ENCODE measurements at places on chromosomes 13 and 19. TPM values are rescaled to one million over a fixed set of nuclear protein-coding genes. Genes with fewer than 3 reads are reported as not detected.
A peak's percentile ranks its signal among the peaks of the same experiment; 100 is the strongest.

- DNase-seq = no peak
Measured at GRCh38 chr19:18332917-18333530, 7.4 kb upstream of the PGPEP1 start.

GRCh38 chr19:52742516-52742915, 7.7 kb upstream of the ZNF611 start:
- DNase-seq = no peak

GRCh38 chr19:28332886-28333285, 880.1 kb downstream of the UQCRFS1 start:
- no peak for DNase-seq

GRCh38 chr13:71922194-71922593, 55.2 kb upstream of the DACH1 start:
- DNase-seq = no peak

GRCh38 chr13:113596321-113597200, 12.0 kb downstream of the TFDP1 start:
- no peak for DNase-seq

DNA sequence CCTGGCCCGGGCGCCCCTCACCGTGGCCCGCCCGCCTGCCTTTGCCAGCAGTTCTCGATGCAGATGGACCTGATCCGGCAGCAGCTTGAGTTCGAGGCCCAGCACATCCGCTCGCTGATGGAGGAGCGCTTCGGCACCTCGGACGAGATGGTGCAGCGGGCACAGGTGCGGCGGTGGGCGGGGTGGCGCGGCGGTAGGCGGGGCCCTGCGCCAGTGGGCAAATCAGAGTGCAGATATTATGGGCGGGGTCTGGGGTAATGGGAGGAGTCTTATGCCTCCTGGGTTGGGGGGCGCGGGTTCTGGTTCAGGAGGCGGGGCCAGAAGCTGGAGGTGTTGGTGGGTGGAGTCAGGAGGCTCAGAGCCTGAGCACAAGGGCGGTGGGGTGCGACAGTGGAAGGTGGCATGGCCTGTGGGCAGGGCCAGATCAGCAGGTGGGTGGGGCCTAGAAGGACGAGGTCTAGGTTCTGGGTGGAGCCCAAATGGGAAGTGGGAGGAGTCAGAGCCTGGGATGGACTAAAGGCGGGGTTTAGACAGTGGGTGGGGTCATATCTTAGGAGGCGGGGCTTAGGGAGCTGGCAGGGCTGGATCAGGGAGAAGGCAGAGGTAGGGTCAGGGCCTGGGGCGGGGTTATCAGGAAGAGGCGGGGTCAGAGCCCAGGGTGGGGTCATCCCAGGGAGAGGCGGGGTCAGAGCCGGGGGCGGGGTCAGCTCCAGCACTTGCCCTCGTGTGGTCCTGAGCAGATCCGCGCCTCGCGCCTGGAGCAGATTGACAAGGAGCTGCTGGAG, 5.6 kb downstream of the APC2 start:
- DNase-seq = peak; percentile 66

DNA sequence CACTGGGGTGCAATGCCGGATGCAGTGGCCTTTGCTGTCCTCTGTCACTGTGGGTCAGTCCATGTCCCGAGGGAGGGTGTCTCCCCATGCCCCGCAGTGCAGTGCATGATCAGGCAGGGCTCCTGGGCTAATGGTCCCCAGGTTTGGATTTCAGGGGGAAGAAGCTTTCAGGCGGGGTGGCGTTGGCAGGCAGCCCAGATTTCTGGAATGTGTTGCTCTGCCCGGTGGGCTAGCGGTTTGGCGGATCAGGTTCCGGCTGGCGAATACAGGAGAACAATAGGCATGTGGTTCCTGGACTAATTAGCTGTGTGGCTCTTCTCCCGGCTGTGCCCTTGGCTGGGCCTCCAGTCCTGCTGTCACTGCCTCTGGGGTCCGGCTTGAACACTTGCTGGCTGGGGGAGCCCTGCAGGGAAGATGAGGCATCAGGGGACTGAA, 141.3 kb downstream of the FGF9 start:
- DNase-seq = no peak

DNA sequence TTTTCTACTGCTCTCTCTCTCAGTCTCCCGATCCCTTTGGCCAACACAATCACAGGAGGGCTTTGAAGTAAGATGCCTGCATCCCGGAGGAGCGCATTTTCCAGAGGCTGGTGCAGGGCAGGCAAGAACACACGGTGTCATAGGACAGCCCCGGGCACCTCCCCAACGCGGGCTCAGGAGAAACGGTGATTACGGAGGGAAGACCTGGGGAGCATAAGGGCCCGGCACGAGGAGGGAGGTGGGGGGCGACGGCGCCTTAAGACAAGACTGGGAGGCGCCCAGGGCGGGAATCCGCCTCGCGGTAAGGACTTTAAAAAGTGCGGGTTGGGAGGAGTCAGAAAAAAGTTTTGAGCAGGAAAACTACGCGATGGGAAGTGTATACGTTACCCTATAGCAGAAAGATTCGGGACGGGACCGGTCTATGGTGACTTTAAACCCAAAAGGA, 18.7 kb upstream of the ZNF888 start:
- DNase-seq = no peak

GRCh38 chr13:36997716-36998427, 1.3 kb downstream of the ALG5 start:
- no peak for DNase-seq

DNA sequence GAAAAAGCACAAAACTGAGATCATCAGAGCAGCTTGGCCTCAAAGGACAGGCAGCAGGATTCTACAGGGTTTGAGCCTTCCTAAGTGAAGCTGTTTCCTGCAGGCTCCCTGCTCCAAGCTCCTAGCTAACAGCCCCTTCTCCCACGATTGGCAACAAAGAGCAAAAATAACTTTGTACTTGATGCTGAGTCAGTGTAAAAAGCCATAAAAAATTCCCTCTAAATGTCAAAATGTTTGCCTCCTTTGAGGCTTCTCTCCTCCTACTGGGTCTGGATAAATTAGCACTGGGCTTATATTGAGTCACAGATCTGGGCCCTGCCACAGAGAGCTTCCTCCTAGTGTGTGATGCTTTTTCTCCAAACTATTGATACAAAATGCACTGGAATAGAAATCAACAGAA, 153.3 kb downstream of the TNFRSF19 start:
- peak; percentile 84 for DNase-seq

DNA sequence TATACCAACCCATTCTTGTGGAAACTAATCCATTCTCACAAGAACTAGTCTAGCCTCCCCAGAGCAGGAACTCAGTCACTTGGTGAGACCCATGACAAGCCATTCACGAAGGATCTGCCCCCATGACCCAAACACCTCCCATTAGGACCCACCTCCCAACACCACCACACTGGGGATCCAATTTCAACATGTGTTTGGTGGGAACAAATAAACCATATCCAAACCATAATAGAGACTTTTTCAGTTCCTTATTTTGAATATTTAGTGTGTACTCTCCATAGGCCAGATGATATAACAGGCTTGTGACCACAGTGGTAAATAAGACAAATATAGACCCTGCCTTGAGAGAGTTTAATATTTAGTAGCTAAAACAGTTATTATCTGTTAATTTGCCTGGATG, 227.5 kb upstream of the SERP2 start:
- DNase-seq = no peak

GRCh38 chr19:4870025-4870700, 2.7 kb upstream of the PLIN3 start:
- DNase-seq = peak; percentile 97

- DNase-seq = peak; percentile 97
Measured at GRCh38 chr13:110382229-110382628, 75.1 kb downstream of the COL4A2 start.

- DNase-seq = no peak
Measured at GRCh38 chr13:32317716-32318465, 2.6 kb downstream of the BRCA2 start.

- no peak for DNase-seq
Measured at GRCh38 chr19:33453265-33453664, 68.3 kb downstream of the PEPD start.

DNA sequence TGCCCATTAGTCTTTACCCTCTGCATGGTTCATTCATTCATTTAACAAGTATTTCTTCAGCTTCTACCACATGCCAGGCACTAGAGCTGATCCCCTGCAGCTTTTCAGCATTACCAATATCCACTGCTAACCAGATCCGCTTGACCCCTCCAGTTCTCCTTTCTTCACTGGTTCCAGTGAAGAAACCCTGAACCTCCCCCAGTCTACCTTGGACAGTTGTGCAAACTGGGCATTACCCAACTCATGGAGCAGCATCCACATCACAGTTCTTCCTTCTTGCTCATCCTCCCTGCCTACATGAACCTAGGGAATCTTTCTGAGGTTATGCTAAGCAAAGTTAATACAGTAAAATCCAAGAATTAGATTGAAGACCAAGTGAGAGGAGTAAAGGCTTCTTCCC, 78.7 kb upstream of the SERP2 start:
- DNase-seq = no peak

- no peak for DNase-seq
Measured at GRCh38 chr13:84470528-84470927, 588.3 kb upstream of the SLITRK1 start.

DNA sequence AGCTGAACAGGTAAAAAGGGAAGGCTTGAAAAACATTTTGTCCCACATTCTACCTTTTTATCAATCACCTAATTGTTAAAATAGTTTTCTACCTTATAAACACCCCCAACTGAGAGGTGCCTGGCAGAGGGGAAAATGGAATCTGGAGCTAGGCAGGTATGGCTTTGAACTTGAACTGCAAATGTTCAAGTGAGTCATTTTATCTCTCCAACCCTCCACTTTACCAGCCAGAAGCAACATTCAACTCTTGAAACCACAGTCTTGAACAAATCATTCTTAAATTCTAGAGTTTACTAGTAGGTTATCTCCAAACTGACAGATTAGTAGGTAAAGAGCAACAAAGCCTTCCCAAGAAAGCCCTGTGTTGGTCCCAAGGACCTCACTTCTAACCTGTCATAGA, 116.9 kb downstream of the ABCC4 start:
- no peak for DNase-seq

DNA sequence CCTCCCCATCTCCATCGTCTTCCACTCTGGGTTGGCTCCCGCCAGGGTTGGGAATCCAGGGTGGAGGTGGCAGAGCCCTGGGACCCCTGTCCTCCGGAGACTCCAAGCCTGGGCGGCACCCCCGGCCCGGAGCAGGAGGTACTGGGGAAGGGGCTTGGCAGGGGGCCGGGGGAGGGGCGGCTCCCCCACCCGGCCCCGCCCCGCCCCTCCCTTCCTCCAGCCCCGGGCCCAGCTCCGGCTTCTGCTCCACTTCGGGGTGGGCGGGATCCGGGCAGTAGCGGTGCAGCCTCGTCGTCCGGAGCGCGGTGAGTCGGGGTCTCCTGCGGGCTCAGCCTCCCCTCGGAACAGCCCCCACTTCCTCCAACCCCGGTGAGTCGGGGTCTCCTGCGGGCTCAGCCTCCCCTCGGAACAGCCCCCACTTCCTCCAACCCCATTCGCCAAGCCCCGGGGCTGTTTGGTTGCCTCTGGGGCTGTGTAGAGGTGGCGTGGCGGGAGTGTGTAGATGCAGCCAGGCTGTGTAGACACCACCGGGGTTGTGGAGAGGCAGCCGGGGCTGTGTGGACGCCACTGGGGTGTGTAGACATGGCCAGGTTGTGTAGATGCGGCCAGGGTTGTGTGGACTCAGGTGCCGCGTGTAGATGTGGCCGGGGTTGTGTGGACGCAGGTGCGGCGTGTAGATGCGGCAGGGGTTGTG, at the start of gene TMPRSS9:
Gene TMPRSS9, plus strand, starts transcription at position 274 of the 694 bp plus-strand sequence. CDS start 29,521 bp downstream, outside the sequence.
- DNase-seq = no peak

GRCh38 chr19:2484178-2484937, 8.4 kb downstream of the GADD45B start:
- DNase-seq = no peak

- DNase-seq = no peak
Measured at GRCh38 chr13:110408286-110408685, 101.2 kb downstream of the COL4A2 start.

- DNase-seq = no peak
Measured at GRCh38 chr19:17245535-17245984, at the start of gene NR2F6. Gene NR2F6 (minus strand): TSS chr19:17245919. CDS start chr19:17245220, 699 bp downstream.

DNA sequence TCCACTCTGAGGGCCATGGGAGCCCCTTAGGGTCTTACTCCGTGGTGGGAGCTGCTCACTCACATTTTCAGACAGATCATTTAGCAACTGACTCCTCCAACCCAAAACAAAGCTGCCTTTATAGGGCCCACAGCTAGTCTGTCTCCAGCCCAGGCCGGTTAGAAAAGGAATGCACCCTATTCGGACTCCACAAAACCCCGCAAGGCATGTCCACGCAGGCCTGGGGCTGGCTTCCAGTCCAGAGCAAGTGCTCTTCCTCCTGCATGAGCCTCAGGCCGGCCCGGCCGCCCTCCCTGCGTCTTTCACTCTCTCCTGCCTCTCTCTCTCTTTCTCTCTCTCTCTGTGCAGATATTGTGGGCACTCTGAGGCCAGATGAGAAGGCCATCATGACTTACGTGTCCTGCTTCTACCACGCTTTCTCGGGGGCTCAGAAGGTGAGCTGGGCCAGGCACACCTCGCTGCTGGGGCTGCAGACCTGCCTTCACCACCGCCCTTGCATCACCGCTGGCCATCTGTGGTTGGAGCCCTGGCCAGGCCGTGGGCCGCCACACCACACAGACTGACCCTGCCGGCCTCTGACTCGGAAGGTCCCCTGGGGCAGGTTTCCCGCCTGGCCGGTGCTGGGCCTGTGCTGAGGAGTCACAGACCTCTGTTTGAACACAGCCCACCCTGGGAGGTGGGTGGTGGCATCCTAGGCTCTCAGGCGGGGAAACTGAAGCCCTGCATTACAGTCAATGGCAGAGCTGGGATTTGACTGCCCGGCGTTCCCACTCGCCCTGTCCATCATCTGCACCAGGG, 33.1 kb downstream of the CAPN12 start:
- DNase-seq = no peak

- DNase-seq = no peak
Measured at GRCh38 chr13:45194081-45194939, 6.5 kb downstream of the KCTD4 start.

DNA sequence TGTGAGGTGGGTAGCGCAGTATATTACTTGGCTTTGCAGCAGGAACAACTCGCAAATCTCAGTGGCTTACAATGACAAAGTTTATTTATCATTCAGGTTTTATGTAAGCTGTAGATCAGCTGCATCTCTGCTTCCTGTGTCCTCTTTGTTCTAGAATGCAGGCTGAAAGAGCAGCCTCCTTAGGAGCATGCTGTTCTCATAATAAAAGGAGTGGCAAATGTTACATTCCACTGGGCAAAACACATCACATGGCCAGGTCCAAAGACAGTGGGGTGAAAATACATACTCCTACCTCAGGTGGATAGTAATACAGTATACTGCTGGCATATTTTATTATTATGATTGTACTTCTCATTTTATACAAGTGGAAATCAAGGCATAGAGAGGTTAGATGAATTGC, 1.2 kb upstream of the CSNK1A1L start:
- DNase-seq = no peak

The AZU1 gene
- not detected for total RNA-seq

The TSHZ3 gene
- 14.3 TPM for total RNA-seq

The CPAMD8 gene
- not detected for total RNA-seq

The ADGRE3 gene
- total RNA-seq = not detected

The KLK15 gene
- not detected for total RNA-seq

The ZNF442 gene
- 3.0 TPM for total RNA-seq

The ELANE gene
- 0.11 TPM for total RNA-seq

The FDX2 gene
- total RNA-seq = 61.0 TPM

The KLF5 gene
- 9.7 TPM for total RNA-seq

The DHDH gene
- not detected for total RNA-seq

The COL4A1 gene
- 68.5 TPM for total RNA-seq
